ENCODE measurements at places on chromosomes 2 and 18. TPM values are rescaled to one million over a fixed set of nuclear protein-coding genes. Genes with fewer than 3 reads are reported as not detected.

- DNase-seq, result no peak
These were observed 62.5 kb downstream of the PHLPP1 start for GRCh38 chr18:62777814-62778213.

DNA sequence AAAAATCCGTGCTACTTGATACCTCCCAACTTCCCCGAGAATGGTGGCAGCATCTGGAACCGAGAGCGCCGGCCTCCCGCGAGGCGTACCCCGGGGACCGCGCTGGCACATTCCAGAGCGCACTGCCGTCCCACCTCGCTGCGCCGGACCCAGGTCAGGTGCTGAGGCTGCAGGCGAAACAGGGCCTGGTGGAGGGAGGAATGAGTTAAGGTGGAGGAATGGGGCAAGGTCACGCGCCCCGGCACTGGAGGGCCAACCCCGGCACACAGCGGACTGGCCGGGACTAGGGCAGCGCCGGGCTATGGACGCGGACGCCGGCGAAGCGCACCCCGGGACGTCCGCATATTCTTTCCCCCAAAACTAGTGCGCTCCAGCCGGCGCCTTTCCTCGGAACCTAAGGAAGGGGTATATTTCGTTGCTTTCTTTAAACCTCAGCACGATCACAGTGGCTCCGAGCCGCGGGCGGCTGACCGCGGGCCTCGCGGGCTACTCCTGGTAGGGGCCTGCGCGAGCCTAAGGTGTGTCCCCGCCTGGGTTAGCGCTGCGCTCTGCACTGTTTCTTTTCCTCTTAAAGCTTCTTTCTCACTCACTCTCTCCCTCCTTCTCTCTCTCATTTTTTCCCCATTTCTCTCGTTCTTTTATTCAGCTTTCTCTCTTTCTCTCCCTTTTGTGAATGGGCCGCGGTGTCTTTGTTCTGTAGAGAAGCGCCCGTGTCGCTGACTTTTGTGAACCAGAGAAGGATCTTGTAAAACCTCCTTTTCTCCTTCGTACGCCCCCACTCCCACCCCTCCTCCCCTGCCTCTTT, 2.1 kb upstream of the OTX1 start:
- no peak for DNase-seq

DNA sequence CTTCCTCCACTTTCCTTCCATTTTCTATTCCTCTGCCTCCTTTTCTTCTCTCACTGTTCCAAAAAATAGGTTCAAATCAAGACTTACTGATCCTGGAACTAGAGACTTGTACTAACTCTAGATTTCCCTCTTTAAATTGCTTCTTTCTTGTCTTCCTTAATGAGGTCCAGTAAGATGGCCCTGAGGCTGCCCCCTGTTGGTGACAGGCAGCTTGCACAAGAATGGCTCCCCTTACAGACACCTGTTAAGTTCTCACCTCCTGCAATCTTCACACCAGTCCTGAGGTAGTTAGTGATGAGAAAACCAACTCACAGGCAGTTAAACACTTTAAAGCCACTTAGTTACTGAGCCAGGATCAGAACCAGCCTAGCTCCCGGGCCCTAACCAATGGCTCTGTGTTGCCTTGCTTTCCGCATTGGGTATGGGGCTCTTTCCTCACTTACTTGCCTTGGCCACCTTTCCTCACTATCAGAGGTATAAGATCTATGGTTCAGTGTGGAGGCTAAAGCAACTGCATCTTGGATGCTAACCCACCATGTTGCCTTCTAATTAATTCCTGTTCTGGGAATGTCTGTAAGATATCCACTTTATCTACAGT, 130.6 kb downstream of the AKAIN1 start:
- DNase-seq, result no peak

DNA sequence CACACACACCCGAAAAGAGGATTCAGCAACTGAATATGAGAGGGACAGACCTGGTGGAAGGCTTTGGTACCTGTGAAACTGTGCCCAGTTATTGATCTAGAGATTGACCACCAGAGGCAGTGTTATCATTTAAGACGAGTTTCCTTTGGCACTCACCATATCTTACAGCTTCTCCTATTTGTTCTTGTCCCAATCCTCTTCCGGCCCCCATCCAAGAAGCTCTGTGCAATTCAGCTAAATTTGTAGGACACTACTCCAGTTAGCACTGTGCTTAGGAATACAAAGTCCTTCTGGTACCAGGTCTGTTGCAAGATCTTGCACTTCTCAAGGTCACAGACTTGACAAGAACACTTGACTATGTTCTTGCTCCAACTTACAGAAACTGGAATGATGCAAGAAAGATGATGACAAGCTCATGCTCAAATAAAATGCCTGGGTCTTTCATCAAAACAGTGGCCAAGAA, 177.7 kb downstream of the TMEM247 start:
- peak; percentile 33 for DNase-seq

DNA sequence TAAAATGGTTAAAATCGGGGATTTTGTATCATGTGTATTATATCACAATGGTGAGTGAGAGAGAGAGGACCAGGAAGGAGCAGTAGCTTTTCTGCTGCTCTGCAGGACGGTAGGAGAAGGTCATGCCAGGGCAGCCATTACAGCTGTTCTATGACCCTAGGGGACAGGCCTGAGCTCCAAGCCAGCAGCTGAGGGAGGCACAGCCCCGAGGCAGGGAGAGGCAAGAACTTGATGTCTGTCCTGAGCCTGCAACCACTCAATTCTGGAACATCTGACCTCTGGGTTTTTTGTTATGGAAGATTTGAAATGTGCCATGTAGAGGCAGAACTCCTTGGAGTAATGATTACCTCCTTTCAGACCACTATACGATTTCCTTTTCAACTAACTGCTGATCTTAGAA, 135.8 kb upstream of the SH3BP4 start:
- DNase-seq, result no peak

DNA sequence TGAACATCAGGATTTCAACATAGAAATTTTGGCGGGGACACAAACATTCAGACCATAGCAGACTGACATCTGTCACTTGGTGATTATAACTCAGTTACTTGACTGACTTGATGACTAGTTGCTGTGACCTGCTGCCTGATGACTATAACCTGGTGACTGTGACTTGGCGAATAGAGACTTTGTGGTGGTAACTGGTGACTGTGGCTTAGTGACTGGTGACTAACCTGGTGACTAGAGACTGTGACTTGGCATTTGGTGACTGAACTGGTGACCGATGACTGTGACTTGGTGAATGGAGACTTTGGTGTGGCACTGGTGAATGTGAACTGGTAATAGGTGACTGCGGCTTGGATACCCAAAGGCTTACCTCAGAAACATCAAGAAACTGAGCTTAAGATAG, 563.1 kb upstream of the FAM98A start:
- no peak for DNase-seq

- DNase-seq, result no peak
These were observed 857 bp downstream of the RESP18 start for GRCh38 chr2:219331560-219332213.

DNA sequence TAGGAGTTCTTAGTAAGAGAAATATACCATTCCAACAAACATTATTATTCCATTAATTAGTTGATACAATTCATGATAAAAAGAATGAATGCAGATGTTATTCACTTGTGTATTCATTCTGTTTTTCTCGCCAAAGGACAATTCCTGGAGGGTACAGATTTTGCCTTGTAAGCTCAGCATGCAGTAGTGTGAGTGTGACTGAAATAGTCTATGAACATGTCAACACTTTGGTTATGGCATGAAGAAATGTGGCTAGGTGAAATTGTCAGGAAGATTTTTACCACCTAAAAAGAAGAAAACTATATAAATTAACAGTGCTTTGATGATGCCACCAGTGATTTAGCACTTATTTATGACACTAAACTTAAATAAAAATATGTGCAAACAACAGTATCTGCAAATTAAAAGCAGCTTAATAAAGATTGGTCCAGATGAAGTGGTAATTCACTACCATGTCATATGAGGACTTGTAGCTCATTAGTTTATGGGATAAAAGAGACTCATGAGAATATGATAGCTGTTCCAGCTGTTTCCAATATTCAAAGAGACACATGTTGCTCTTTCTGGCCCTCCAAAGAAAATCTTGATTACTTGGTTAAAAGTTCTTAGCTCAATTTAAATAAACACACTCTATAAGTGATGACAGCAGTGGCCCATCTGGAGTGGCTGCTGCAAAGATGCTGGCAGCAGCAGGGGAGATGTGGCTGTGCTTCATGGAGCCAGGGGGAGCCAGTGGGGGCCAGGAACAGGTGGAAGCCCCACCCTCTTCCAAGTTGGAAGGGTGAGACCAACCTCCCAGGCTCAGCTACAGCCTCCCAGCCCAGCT, 165.0 kb downstream of the CDH19 start:
- no peak for DNase-seq

LYPD6B gene
- not detected for total RNA-seq

AGXT gene
- total RNA-seq, result 0.07 TPM

All from A172 (cell line).